Coronary artery (tissue), 2 donors: ENCODE measurements at places on chromosomes 13 and 19.

DNA sequence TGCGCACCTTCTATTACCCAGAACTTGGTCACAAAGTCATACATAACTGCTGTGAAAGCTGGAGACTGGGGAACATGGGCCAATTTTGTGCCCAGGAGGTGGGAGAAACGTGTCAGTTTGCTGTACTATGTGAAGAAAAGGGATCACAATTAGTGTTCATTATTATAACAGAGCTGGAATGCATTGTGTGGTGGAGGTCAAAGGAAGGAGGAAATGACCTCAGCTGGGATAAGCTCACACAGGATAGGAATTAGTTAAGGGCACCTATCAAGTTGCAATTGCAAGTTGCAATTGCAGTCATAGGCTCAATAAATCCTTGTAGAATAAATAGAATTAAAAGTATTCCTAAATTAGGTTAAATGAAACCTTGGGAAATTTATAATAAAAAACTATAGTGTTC is 103.9 kb upstream of the OBI1 start:
- no peak for DNase-seq

- DNase-seq = no peak
These were observed 199.3 kb downstream of the RFC3 start for GRCh38 chr13:34017231-34017630.

GRCh38 chr19:493391-494170 is 2.7 kb upstream of the MADCAM1 start:
- no peak for DNase-seq

DNA sequence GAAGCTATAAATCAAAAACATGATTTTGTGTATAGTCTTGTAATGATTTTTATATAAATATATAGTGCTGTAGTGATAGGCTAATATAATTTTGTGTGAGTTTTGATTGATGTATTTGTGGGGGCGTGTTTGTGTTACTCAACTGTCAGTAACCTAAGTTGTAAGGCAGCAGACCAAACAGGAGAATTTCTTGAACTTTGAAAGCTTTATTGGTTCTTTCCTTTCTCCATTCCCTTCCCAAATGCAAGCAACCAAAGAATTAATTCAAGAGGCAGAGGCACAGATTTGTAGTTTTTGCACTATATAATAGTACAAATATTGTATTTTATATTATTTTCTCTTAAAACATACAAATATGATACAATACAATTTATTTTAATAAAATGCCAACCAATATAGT is 109.6 kb downstream of the FLT1 start:
- DNase-seq = no peak

DNA sequence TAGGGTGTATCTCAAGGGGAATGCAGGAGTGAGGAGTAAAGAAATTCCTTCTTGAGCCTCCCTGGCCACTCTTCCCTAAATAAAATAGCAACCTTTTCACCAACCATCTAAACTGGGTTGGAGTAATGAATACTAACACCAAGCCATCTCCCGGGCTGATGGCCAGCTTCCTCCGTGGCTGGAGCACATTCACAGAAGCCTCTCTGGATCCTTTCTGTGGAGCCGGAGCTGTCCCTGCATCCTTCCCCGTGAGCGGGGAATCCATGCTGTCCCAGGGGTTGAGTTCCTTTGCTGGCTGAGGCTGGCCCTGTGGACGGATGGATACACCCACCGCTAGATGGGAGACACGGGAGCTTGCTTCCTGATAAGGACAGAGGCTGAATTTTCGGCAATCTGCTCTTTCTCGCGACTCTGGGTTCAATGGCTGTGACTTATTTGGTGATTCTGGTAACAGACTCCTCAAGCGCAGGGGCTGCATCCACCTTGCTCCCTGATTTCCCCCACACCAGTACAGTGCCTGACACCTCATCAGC is 370.3 kb downstream of the ZNF536 start:
- DNase-seq = peak; percentile 58

- no peak for DNase-seq
These were observed at the start of gene ETFB for GRCh38 chr19:51365965-51366388. Gene ETFB (minus strand): TSS chr19:51366388. CDS start chr19:51366326, 62 bp downstream.
